ENCODE measurements at places on chromosomes 7 and 10.
A peak's percentile ranks its signal among the peaks of the same experiment; 100 is the strongest.

DNA sequence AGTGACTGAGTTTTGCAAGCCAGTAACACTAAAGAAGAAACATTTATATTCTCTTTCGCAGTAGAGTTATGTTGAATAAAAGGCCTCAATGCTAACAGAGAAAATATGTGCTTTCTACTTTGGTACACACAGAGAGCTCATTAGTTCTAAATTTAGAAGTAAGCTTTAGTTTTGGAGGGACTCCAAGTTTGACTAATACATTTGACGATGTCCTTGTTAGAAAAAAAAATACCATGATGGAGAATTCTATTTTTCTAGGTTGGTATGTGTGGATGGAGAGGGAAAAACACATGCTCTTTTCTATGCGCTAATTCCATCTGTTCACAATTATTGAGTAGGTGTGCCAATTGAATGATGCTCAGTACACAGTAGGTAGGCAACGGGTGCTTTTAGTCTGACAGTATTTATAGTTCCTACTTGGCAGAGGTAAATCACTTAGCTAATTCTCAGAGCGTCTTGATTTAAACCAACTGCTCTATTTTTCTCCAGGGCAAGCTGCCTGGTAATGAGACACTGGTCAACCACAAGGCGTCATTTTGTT, 327.2 kb upstream of the AKR1E2 start:
- no peak for DNase-seq

GRCh38 chr10:111018021-111018420, 58.8 kb upstream of the ADRA2A start:
- DNase-seq: no peak

GRCh38 chr7:24432677-24433076, 140.6 kb upstream of the PALS2 start:
- no peak for DNase-seq

DNA sequence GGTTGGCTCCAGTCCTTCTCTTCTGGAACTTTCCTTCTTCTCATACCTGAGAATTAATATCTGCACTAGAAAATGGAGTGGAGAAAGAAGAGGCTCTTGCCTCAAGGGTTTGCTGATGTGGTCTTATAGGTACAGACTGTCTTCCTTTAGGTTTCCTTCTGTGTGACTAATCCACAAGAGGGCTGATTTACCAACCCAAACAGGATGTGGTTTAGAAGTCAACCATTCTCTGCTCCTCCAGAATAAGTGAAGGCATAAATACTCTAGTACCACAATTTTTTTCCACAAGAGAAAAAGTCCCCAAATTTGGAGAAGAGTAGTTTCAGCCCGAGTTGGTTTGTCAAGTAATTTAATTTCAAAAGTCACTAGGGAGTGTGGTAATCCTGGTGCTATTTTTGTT, 85.8 kb downstream of the NRP1 start:
- peak; percentile 78 for DNase-seq

DNA sequence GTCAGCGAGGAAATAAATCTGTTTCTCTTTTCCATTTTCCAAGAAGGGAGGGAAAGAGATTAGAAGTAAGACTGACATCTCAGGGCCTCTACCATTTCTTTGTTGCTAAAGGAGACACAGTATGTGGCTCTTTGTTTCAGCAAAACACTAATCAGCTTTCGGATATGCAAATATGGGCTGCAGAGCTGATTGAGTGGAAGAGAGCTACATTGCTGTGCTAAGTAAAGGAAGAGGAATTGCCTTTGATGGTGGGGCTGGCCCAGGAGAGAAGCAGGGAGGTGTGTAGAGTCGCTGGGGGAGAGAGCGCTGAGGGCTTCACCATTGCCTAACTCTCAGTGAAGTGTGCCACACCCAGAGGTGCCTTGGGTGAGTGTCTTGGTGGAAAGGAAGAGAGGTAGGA, 284.8 kb downstream of the SDK1 start:
- DNase-seq: no peak

- no peak for DNase-seq
Measured at GRCh38 chr10:70694418-70695141, 22.3 kb downstream of the ADAMTS14 start.

- DNase-seq: no peak
Measured at GRCh38 chr7:87316097-87316700, 29.3 kb upstream of the CROT start.

- DNase-seq: no peak
Measured at GRCh38 chr7:43926798-43927123, 525 bp downstream of the UBE2D4 start.

- no peak for DNase-seq
Measured at GRCh38 chr10:4028027-4028471, 243.0 kb upstream of the KLF6 start.

DNA sequence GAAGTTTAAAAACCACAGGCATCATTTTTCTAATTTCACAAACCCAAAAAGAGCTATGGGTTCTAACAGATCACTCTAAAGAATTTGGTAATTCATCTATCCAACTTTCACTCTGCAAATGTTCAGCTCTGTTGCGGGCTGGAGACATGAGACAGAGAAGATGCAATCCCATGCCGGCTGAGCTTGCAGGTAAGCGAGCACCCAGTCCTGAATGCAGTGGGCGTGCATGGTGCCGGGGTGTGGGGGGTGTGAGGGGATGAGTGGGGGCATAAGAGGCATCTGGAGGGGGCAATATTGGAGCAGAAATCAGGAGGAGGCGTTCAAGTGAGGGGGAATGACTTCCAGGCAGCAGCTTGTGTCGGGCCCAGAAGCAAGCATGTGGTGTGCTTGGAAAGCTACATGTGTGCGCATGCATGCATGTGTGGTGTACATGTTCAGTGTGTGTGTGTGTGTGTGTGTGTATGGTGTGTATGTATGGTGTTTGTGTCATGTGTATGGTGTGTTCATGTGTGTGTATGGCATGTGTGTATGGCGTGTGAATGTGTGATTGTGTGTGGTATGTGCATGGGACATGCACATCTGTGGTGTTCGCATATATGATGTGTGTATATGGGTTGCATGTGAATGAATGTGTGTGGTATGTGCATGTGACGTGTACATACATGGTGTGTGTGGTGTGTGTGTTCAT, 172.9 kb downstream of the PRKCQ start:
- DNase-seq: peak; percentile 28

DNA sequence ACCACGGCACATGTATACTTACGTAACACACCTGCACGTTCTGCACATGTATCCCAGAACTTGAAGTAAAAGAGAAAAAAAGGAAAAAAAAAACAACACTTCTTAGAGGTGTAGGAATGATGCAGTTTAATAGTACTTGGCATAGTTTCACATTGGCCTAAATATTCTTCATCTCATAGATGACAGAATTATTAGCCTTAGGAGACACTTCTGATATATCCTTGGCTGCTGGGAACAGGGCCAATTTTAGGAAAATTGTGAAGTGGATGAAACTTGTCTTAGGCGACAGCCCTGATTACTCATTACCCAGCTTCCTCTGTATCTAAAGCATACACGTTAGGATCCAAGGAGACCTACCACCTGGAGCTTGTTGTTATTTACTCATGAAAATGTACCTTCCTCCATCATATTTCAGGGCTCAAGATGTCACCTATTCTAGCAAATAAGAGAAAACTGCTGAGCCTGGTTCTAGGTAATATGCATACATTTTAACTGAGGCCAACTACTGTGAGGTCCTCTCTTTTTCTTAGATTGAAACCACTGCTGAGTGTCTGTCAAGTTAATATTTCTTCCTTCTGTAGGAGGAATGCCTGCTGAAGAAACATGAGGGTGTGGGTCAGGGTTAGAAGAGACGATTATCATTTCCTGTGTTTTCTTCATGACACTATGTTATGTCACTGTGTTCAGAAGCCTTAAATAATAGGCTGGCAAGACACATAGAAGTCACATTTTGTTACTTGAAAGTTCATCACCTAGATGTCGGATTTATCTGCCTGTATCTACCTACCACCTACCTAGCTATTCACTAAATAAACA, 44.3 kb downstream of the CPED1 start:
- no peak for DNase-seq

GRCh38 chr10:115063701-115064658, 29.2 kb upstream of the ATRNL1 start:
- no peak for DNase-seq

DNA sequence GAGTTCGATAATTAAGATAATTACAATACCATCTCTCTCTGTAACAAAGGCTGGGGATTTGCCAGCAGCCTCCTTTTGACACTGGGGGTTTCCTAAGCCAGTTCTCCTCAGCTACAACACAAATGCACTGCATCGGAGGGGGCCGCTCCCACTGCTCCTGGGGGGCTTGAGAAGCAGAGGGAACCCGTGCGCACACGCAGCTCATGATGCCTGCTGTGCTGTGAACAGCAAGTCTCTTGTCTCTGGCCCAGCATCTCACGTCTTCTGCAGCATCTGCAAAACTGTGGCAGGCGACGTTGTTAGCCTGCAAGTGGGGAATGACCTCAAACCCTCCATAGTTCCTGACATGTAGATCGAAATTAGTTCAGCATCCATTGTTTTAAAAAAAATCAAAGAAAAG, 5.5 kb downstream of the VIPR2 start:
- no peak for DNase-seq

- no peak for DNase-seq
Measured at GRCh38 chr7:126702242-126703016, 550.3 kb downstream of the GRM8 start.

DNA sequence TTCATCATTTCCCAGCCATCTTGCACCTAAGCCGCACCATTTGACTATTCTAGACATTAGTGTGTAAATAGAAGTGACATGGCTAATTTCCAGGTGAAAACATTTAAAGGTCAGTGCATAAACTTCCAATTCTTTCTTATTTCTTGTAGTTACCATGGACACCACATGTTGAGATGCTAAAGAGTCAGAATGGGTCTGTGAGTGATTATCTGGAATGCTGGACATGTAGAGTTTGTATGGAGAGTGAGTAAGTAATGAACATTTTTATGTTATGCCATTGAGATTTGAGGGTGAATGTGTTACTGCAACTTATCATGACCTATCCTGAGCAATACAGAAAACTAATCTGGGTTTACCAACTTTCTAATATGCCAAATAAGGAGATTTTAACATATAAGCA, 60.4 kb downstream of the MEOX2 start:
- no peak for DNase-seq

DNA sequence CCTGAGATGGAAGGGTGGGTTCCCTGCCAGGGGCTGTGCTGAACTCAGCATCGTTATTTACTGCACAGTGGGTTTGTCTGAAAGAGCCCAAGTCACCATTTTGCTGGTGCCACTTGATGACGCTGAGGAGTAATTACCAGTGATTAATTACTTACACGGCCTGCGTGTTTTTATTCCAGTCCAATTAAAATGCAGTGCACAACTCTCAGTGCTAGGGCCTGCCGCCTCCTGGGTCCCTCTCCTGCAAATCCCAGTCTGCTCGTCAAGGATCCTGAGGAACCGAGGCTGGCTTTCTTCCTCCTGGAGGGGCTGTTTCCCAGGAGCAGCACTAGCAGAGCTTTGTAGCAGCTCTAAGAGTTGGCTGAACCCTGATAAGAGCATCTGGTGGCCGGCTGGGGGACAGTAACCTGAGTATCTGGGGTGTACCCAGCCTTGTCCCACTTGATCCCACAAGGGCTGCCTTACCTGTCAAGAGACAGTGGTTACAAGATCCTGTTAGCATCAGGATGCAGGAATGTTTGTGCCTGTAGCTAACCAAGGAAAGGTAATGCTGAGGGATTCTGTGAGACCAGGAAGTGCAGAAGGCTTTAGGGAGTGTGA, 45.1 kb upstream of the LRRC4 start:
- DNase-seq: no peak

- no peak for DNase-seq
Measured at GRCh38 chr7:81264116-81264515, 345.3 kb upstream of the SEMA3C start.

- no peak for DNase-seq
Measured at GRCh38 chr7:48171202-48171601, at the start of gene ABCA13. Gene ABCA13, plus strand, starts transcription at chr7:48171458. Its CDS starts 26 bp downstream, at chr7:48171484.

- no peak for DNase-seq
Measured at GRCh38 chr10:110735620-110736027, 91.5 kb downstream of the RBM20 start.

DNA sequence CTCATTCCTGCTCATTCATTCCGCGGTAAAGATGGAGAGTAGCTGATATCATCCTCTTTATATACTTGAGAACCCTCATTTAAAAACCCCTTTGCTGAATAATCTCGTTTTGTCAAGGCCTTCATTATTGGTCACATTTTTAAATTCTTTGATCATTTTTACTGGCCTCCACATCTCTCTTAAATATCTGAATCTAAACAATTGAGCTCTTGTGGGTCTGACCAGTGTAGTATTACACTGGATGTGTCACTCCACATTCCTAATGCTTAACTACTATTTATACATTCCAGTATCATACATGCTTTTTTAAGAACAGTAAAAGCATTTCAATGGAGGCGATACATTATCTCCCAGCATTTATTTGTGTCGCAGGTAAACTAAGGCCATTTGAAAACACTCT, 12.6 kb upstream of the PRPS1L1 start:
- DNase-seq: no peak

DNA sequence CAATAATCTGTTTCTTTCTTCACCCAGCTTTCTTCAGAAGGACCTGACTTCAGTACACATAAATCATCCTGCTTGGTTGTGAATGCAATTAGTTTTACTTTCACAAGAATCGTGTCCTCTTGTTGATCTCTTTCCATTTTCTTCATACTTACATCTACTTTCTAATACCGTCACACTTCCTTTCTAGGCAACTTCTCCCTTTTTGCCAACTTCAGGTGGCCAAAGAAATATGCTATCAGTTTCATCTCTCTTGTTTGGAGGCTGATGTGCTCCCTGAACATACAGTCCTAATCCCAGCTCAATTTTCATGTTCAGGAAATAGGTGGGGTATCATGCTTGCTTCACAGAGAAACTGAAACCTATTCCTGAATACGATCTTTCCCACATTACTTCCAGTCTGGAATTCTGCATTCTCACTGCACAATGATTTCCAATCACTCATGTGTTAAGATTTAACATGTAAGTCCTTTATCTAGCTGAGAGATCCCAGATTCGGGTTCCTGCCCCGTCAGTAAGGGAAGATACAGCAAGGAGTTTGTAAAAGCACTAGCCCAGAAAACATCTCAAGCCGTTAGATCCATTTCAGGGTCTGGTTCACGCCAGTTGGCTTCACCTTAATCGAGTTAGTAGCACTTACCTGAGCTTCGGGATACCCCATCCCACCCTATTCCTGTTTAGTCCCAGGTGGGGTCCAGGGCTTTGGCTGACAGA, 994 bp downstream of the SLC25A28 start:
- DNase-seq: peak; percentile 44

DNA sequence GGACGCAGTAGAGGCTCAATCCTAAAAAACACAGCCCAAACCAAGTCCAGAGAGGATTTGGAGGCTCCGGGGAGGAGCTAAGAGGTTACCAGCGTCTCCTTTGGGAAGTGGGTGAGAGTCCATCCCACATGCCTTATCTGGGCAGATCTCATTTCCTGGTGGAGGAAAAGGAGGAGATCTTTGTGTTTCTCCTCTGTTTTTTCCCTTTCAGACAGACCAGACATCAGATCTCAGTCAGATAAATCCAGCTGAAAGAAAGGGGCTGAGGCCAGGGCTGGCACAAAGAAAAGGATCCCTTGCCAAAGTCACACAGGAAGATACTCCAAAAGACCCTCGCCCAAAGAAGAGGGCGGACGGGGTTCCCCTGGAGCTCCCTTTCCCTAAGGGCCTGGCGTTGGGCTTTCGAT, 58.3 kb upstream of the COMTD1 start:
- DNase-seq: no peak

Data from activated CD4-positive, alpha-beta T cell treated with anti-CD3 and anti-CD28 coated beads, Interleukin-10, Interleukin-2, amounts not matched to agents 100 ng/mL and 50 ng/mL, durations not matched to agents 16 hours and 8 hours (primary cell).